ENCODE measurements at places on chromosomes 5 and 9. TPM values are rescaled to one million over a fixed set of nuclear protein-coding genes. Genes with fewer than 3 reads are reported as not detected.

UGT3A2 gene
- 0.86 TPM for total RNA-seq

SPATA31A3 gene
- not detected for total RNA-seq

LIFR gene
- 32.7 TPM for total RNA-seq

NKD2 gene
- total RNA-seq, result 23.3 TPM

IFNE gene
- 0.19 TPM for total RNA-seq

PTGDS gene
- total RNA-seq, result 1.7 TPM

DOK3 gene
- 6.9 TPM for total RNA-seq

SH3GL2 gene
- total RNA-seq, result 7.6 TPM

LCN1 gene
- total RNA-seq, result not detected

CDKN2B gene
- total RNA-seq, result 18.4 TPM

TSSK1B gene
- total RNA-seq, result 0.12 TPM

ANXA2R gene
- 0.74 TPM for total RNA-seq

LCN12 gene
- 8.3 TPM for total RNA-seq

IFNA13 gene
- not detected for total RNA-seq

ADAMTSL1 gene
- total RNA-seq, result 6.0 TPM

EGFL7 gene
- 20.7 TPM for total RNA-seq

PANK3 gene
- 82.6 TPM for total RNA-seq

OLFM1 gene
- 9.7 TPM for total RNA-seq

LURAP1L gene
- total RNA-seq, result 8.7 TPM

WWC1 gene
- total RNA-seq, result 183 TPM

SLC28A3 gene
- total RNA-seq, result 2.4 TPM

LTC4S gene
- total RNA-seq, result 4.0 TPM

ECM2 gene
- total RNA-seq, result 0.24 TPM

TAF11L4 gene
- total RNA-seq, result not detected

LCN9 gene
- total RNA-seq, result 2.0 TPM

SPINK1 gene
- 930 TPM for total RNA-seq

FASTKD3 gene
- 7.3 TPM for total RNA-seq

CORO2A gene
- 9.9 TPM for total RNA-seq

ORM2 gene
- not detected for total RNA-seq

PPP2R2B gene
- total RNA-seq, result 18.4 TPM

PIP5K1B gene
- 9.8 TPM for total RNA-seq

ADAMTS13 gene
- total RNA-seq, result 12.9 TPM
